ENCODE measurements at places on chromosomes 4 and X. TPM values are rescaled to one million over a fixed set of nuclear protein-coding genes. Genes with fewer than 3 reads are reported as not detected.

DNA sequence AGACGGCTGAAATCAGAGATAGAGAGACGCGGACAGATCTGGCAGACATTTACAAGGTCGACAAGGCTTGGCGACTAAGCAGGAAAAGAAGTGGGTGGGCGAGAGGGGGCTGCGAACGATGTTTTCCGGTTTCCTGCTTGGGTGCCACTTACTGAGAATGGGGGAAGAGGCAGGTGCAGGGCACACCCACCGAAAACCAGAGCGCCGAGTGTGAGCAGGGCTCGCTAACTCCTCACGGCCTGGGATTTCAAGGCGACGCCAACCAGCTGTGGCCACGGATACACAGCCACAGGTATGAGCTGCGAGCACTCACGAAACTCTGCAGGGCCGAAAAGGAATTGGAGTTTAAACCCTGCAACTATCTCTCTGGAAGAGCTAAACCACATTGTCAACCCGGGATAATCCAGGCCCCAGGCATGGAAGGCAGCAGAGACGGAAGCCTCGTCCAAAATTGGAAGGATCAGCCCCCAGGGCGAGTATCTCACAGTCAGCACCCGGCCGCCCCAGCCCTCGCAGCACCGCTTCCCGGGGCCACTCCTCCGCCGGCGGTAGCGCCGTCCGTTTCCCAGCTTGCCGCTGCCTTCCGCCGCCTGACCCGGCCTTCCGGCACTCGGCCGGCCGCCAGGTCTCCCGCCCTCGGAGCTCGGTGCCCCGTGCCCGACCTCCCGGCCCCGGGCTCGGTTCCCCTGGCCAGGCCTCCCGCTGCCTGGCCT, 778 bp downstream of the CASP3 start:
- H3K36me3 ChIP-seq = no peaks in the 10 kb centered on the region
- DNase-seq = peak; percentile 45
- peak overlapping the region; percentile 88 for H3K4me3 ChIP-seq

GRCh38 chrX:142036116-142036515, 132.4 kb downstream of the MAGEC1 start:
- peaks cover 4% of the 10 kb centered on the region for H3K36me3 ChIP-seq
- H3K27me3 ChIP-seq = no peaks in the 10 kb centered on the region
- no peak overlapping the region for H3K4me3 ChIP-seq
- no peak for DNase-seq

Gene CHRDL1
- total RNA-seq = 11.1 TPM

DNA sequence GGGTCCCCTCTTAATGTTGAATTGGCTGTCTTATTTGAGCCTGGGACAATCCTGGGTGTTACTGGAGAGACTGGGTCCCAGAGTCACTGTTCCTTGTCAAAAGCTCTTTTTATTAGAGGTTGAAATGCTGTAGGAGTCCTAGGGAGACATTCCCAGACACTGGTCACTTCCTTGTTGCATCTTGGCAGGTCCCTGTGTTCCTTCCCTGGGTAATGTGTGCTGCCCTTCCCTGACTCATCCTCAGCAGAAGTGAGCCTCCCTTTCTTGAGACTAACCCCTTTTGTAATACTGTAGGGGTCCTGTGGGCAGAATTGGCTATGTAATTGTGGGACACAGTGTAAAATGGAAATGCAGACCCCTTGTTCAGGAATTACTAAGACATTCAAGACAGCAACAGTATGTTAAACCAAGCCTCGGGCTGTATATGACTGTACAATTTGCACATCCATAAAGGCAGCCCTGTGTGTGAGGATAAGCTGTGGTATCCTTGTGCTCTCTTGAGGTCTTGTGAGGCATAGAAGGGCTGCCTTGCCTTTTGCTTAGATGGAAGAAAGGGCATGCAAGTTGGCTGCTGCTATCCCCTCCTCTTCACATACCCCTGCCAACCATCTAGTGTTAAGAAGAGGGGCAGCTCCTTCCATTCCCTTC, 53.5 kb downstream of the DCLK2 start:
- H3K27ac ChIP-seq = no peak overlapping the region
- peaks cover 3% of the 10 kb centered on the region for H3K4me1 ChIP-seq
- no peak for DNase-seq
- H3K27me3 ChIP-seq = no peaks in the 10 kb centered on the region
- H3K4me3 ChIP-seq = no peak overlapping the region
- no peaks in the 10 kb centered on the region for H3K36me3 ChIP-seq

Gene ANXA3
- 10.7 TPM for total RNA-seq

DNA sequence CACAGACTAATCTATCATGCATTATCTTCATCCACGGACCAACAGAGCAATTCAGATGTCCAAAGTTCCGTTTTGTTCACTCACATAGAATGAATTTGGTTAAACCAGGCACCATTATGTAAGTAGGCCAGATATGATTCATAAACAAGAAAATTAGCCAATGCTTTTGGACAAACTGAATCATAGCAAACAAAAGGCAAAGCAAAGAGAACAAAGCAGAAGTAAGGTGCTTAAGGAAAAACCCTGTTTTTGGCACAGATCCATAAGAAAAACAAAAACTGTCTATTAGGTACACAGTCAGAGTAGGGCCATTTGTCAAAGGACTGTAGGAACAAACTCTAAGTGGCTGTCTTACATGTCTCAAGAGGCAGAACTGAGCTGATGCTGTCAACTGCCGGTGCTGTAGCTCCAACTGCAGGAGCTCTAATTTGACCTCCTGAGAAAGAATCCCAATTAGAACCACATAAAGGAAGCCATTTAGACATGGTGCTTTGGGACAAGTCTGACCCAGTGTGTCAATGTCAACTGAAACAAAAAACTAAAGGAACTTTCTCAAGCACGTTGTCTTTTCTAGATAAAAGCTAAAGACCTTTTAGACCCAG, 146.7 kb downstream of the COL25A1 start:
- H3K36me3 ChIP-seq = no peaks in the 10 kb centered on the region
- no peak overlapping the region for H3K4me3 ChIP-seq
- no peaks in the 10 kb centered on the region for H3K27me3 ChIP-seq
- no peaks in the 10 kb centered on the region for H3K4me1 ChIP-seq
- no peak overlapping the region for H3K27ac ChIP-seq
- DNase-seq = no peak

DNA sequence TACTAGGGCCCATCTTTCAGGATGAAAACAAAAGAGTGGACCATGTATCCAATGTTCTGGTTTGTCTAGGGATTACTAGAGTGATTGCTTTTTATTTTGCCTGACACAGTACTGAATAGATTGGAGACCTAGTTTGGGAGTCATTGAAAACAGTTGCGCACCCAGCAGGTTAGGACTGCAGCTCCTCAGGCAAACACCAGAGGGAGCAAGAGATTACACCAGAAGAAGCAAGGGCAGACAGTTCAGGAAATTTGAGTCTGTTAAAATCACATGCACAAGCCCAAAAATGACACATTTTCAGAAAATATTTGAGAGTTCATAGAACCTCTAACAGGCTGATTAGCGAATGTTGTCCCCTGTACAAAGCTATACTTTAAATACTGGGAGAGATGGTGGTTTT, 55.6 kb downstream of the CYLC1 start:
- no peak overlapping the region for H3K4me3 ChIP-seq
- no peak overlapping the region for H3K27ac ChIP-seq
- peak; percentile 34 for DNase-seq
- no peaks in the 10 kb centered on the region for H3K4me1 ChIP-seq
- no peaks in the 10 kb centered on the region for H3K27me3 ChIP-seq
- H3K36me3 ChIP-seq = no peaks in the 10 kb centered on the region

- no peaks in the 10 kb centered on the region for H3K4me1 ChIP-seq
- DNase-seq = no peak
- H3K27ac ChIP-seq = no peak overlapping the region
- no peaks in the 10 kb centered on the region for H3K27me3 ChIP-seq
- H3K36me3 ChIP-seq = no peaks in the 10 kb centered on the region
- H3K4me3 ChIP-seq = no peak overlapping the region
Measured at GRCh38 chrX:118675326-118675965, 52.0 kb upstream of the IL13RA1 start.

Gene PLXNA3
- total RNA-seq = 31.4 TPM
